ENCODE measurements at places on chromosomes 12 and 14.
A peak's percentile ranks its signal among the peaks of the same experiment; 100 is the strongest.

DNA sequence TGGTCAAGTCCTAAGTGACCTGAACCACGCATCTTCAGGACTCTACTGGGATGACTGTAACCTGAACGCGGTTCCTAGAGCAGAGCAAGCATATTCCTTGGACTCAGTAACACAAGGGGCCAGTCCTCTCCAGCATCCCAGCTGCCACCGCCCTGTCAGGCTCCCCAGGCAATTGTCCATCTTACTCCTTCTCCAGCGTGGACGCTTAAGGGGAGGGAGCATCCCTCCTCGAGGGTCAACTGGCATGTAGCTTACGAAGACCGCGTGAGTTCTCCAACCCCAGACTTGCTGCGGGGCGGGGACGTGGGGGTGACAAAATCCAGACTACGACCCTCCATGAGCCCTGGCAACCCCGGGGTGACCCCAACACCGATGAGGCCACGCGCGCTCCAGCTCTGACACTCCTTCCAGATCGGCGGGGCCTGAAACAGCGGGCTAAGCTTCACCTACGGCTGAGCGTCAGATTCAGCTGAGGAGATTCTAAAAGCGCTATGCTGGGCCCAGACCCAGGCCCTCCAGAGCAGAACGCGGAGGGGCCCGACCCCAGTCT lies 846 bp upstream of the MTHFD1 start:
- H3K27ac ChIP-seq = peak overlapping the region; percentile 95
- peaks cover 17% of the 10 kb centered on the region for H3K36me3 ChIP-seq
- no peaks in the 10 kb centered on the region for H3K27me3 ChIP-seq
- peaks cover 18% of the 10 kb centered on the region for H3K4me1 ChIP-seq
- DNase-seq = no peak

GRCh38 chr14:61832783-61833182 lies 70.6 kb downstream of the SNAPC1 start:
- H3K36me3 ChIP-seq = no peaks in the 10 kb centered on the region
- H3K27me3 ChIP-seq = no peaks in the 10 kb centered on the region
- peaks cover 1% of the 10 kb centered on the region for H3K4me1 ChIP-seq
- no peak overlapping the region for H3K27ac ChIP-seq

DNA sequence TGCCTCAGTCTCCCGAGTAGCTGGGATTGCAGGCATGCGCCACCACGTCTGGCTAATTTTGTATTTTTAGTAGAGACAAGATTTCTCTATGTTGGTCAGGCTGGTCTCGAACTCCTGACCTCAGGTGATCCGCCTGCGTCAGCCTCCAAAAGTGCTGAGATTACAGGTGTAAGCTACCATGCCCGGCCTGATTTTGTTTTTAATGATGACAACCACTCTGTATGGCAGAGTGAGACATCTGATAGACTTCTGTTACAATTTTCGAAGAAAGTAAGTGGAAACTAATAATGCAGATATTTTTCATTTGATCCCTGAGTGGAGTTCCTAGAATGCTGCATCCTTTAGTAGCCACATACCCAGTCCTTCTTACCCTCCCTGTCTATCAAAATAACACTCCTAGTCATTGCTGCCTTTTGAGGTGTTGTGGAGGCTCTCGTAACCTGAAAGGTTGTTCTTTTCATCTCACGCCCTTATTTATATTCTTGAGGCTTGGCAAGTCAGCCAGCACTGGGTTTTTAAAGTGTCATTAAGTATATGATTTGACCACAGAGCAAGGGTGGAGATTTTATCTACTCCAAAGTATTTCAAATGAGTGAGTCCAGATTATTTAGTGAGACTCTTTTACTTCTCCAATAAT lies 5.9 kb upstream of the EID3 start:
- no peak overlapping the region for H3K4me3 ChIP-seq
- no peak overlapping the region for H3K27ac ChIP-seq
- DNase-seq = no peak
- H3K27me3 ChIP-seq = no peaks in the 10 kb centered on the region
- H3K4me1 ChIP-seq = peaks cover 14% of the 10 kb centered on the region

DNA sequence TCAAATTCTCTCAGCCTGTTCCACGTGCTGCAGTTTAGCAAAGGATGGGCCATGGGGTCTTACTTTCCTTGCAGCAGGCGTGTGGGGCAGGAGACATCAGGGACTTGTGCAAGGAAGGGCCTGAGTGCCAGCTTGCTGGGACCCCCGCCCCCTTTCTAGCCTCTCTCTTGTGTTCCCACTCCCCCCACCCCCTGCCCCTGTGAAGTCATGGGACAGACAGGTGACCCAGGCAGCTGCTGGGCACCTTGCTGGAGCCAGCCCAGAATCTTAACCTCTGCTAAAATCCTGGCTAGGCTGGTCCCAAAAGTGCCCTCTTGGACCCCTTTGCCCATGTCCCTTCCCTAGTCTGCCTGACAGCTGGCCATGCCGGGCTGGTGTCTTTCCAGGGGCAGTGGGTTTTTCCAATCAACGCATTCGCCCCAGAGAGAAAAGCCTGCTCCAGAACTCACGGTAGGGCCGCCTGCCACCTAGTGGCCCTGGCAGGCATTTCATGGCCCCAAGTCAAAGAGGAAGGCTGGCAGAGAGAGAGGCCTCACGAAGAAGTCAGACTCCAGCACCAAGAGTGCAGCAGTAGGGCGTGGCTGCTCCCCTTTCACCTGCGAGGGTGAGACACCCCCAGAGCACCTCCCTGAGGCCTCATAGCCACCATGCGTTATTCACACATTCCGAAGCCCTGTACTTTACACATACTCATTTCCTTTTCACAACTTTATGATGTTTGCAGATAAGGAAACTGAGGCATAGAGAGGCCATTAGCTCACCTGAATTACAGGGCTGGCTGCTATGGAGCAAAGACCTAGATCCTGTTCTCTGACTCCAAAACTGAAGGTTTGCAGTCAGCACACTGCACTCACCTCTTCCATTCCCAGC lies 67.4 kb downstream of the LGMN start:
- peaks cover 28% of the 10 kb centered on the region for H3K36me3 ChIP-seq
- H3K4me3 ChIP-seq = no peak overlapping the region
- no peaks in the 10 kb centered on the region for H3K27me3 ChIP-seq
- H3K4me1 ChIP-seq = peaks cover 26% of the 10 kb centered on the region
- peak overlapping the region; percentile 90 for H3K27ac ChIP-seq

DNA sequence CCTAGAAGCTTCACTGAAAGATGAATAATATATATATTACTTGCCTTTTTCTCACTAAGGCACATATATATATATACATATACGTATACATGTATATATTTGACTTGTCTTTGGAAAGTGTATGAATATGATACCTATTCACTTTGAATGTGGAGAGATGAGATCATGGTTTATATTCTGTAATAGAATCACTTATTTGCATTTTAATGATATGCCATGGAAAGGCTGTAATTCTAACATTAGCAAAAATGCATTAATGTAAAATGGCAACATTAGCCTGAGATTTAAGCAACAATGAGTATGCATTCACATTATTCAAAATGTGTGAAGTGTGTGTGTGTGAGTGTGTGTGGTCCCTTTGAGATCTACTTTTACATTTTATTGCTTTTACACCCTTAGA lies 54.5 kb upstream of the PRKD1 start:
- H3K36me3 ChIP-seq = no peaks in the 10 kb centered on the region
- no peaks in the 10 kb centered on the region for H3K27me3 ChIP-seq
- H3K4me3 ChIP-seq = no peak overlapping the region
- DNase-seq = no peak
- no peaks in the 10 kb centered on the region for H3K4me1 ChIP-seq
- H3K27ac ChIP-seq = no peak overlapping the region

DNA sequence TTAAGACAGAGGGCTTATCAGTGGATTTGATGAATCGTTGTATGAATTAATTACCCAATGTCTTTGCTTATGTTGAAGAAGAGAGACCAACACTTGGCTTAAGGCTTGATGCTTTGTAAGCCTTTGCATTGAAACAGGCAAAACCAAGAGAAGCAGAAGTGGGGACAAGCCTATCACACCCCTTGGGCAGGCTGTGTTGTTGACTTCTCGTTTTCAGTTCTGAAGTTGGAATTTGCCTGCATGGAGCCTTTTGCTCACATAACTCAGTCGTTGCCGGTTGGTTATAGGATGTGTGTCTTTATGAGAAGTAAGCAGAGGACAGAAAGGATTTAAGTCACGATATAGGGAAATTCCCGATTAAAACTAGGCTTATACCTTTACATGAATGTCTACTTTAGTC lies 94.7 kb downstream of the CCDC92 start:
- H3K36me3 ChIP-seq = peaks cover 2% of the 10 kb centered on the region
- no peak overlapping the region for H3K27ac ChIP-seq
- no peak for DNase-seq
- peaks cover 4% of the 10 kb centered on the region for H3K27me3 ChIP-seq

DNA sequence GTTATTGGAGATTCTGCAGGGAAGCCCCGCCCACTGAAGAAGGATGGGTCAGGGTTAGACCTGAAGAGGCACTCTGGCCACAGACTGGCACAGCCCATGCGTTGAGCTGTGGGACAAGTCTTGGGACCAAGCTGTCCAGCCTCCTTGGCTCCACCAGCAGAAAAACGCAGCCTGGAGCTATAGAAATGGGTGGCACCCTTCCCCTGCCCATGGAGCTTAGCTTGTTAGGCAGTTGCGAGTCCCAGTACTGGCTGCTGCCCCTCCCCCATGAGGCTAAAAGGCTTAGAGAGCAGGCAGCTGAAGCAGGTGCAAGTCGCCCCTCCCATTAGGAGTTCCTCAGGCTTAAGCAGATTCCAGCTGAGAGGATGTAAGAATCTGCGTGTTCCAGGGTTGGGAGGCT lies 1124.0 kb upstream of the TMEM132C start:
- no peak overlapping the region for H3K27ac ChIP-seq
- no peak overlapping the region for H3K4me3 ChIP-seq
- peaks cover 6% of the 10 kb centered on the region for H3K4me1 ChIP-seq
- peaks cover 4% of the 10 kb centered on the region for H3K36me3 ChIP-seq
- no peak for DNase-seq

DNA sequence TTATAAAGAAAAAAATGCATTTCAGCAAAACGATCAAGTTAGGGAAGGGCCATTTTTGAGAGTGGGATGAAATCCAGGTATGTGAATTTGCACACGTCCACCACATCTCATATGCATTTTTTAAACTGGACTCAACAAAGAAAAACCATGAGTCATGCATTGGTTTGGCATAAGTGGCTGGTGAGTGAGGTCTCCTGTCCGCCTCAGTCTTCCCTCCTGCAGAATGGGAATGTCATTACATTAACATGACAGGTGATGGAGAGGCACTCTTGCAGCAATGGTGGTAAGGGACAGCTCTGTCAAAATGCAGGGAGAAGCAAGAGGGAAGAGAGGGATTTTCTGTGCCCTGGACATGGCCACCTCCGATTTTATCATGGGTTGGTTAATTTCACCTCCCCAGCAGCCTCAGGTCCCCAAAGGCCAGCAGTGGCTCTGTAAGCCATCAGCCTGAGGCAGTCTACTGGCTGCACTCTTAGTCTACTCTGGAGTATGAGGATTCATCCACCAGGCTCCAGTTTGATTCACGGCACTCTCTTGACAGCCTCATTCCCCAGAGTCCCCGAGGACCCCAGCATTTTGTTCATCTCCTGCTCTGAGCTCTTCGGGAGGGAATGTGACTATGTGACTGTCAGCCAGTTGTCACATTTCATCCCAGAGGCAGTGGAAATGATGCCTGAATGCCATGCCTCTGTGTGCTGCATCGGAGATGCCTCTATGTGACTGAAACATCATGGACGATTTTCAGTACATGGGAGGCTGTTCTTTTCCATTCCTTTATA lies 17.1 kb upstream of the PWP1 start:
- peaks cover 4% of the 10 kb centered on the region for H3K4me1 ChIP-seq
- no peak for DNase-seq
- no peak overlapping the region for H3K27ac ChIP-seq

- H3K4me3 ChIP-seq = peak overlapping the region; percentile 56
- no peak for DNase-seq
- H3K36me3 ChIP-seq = peaks cover 31% of the 10 kb centered on the region
- no peak overlapping the region for H3K27ac ChIP-seq
Measured at GRCh38 chr14:70995211-70995610, 88.0 kb downstream of the PCNX1 start.

DNA sequence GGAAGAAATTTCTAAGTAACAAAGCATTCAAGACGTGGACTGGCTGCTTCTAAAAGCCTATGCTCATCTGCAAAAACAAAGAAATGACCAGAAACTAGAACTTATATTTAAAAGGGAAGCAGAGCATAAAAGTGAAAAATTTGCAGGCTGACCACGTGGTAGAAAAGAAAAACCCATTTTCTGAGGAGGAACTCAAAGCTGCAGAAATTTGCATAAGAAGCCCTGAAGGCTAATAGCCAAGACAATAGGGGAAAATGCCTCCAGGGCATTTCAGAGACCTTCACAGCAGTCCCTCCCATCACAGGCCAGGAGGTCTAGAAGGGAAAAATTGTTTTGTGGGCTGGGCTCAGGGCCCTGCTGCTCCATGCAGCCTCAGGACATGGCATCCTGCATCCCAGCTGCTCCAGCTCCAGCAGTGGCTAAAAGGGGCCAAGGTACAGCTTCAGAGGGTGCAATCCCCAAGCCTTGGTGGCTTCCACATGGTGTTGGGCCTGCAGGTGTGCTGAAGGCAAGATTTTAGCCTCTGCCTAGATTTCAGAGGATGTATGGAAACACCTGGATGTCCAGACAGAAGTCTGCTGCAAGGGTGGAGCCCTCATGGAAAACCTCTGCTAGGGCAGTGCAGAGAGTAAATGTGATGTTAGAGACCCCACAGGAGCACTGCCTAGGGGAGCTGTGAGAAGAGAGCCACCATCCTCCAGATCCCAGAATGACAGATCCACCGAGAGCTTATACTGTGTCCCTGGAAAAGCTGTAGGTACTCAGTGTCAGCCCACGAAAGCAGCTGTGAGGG lies 55.5 kb downstream of the CHGA start:
- H3K4me3 ChIP-seq = no peak overlapping the region
- H3K4me1 ChIP-seq = peaks cover 12% of the 10 kb centered on the region
- peaks cover 62% of the 10 kb centered on the region for H3K36me3 ChIP-seq
- no peaks in the 10 kb centered on the region for H3K27me3 ChIP-seq

- DNase-seq = no peak
- H3K27ac ChIP-seq = no peak overlapping the region
- peaks cover 85% of the 10 kb centered on the region for H3K4me1 ChIP-seq
- H3K4me3 ChIP-seq = no peak overlapping the region
- H3K27me3 ChIP-seq = no peaks in the 10 kb centered on the region
- H3K36me3 ChIP-seq = no peaks in the 10 kb centered on the region
Measured at GRCh38 chr12:124548854-124549378, 18.5 kb downstream of the NCOR2 start.

DNA sequence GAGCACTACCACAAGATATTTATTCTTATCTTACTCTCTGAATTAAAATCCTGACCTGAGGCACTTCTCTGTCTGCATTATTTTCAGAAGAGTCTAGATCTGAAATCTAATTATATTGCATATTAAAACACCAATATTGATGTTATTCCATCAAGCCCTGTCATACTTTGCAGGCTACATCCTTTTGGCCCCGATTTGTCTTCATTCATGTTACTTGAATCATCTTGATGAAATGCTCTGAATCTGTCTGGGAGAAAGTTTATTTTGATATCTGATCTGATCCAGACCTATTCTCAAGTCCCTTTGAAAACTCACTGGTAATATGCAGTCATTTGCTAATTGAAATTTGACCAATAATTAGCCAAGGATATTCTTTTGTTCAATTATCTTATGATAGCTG lies 79.9 kb downstream of the BBS10 start:
- H3K27ac ChIP-seq = no peak overlapping the region
- DNase-seq = no peak
- no peaks in the 10 kb centered on the region for H3K4me1 ChIP-seq
- H3K36me3 ChIP-seq = no peaks in the 10 kb centered on the region
- H3K27me3 ChIP-seq = peaks cover 6% of the 10 kb centered on the region

- no peak overlapping the region for H3K27ac ChIP-seq
- no peaks in the 10 kb centered on the region for H3K4me1 ChIP-seq
- H3K27me3 ChIP-seq = no peaks in the 10 kb centered on the region
- no peak overlapping the region for H3K4me3 ChIP-seq
- DNase-seq = no peak
Measured at GRCh38 chr14:57657487-57657886, 163.8 kb upstream of the CCDC198 start.

Data from naive thymus-derived CD8-positive, alpha-beta T cell (primary cell).